ENCODE measurements at places on chromosomes 13 and 19.

DNA sequence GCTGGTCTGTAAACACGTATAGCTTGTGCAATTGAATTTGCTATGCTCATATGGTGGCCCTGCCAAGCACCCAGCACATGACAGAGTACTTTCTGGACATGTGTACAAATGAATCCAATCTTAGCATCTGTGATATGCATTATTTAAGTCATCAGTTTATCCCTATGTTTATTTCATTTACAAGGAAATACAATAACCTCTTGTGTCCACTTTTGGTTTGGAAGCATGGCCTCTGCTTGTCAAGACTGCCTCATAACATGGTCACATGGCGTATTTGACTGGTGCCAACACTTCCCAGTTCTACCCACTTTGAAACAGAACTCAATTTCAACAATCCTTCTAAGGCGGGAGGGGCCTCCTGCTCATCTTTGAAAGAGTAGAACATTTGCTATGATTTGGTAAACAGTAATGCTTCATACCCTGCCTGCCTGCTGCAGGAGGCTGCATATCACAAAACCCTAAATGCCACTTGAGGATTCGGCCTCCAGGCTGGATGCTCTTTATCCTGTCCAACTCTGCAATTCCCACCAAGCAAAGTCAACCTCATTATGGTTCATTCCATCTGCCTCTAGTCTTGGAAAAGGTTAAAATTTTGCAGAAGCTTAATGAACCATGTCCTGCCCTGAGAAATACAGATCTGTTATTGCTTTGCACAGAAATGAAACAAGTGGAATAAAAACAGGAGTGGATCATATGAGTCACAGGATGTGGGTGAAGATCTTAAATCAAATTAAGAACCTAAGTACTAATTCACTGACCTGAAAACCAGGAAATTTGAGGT is 151.3 kb downstream of the CYSLTR2 start:
- DNase-seq: no peak

- DNase-seq: no peak
Observed at GRCh38 chr19:40896418-40896796, 14.4 kb upstream of the CYP2A7 start.

GRCh38 chr19:16608290-16608739 is 19.7 kb downstream of the MED26 start:
- no peak for DNase-seq

GRCh38 chr13:41284512-41285288 is 21.3 kb upstream of the MTRF1 start:
- DNase-seq: no peak

- DNase-seq: no peak
Observed at GRCh38 chr19:5889288-5889971, 14.2 kb downstream of the NDUFA11 start.

DNA sequence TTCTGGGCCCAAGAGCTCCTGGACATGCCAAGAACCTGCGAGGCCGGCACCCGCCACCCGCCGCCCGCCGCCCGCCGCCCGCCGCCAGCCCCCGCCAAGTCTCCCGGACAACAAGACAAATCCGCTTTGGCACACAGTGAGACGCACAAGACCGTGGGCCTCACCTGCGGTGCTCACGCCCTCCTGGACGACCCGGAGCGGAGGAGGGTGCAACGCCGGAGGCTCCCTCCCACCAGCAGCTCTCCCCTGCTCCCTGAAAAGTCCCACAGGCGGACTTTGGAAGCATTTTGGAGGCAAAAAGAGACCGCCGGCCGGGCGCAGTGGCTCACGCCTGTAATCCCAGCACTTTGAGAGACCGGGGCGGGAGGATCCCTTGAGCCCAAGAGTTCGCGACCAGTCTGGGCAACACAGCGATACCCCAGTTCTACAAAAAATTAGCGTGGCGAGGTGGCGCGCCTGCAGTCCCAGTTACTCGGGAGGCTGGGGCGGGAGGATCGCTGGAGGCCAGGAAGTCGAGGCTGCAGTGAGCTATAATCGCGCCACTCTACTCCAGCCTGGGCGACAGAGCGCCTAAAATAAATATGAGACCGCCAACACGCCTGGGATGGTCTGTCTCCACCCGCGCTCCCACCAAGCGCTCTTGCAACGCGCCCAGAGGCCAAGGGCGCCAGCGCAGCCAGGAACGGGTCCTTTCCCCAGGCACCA is 783 bp downstream of the RHPN2 start:
- no peak for DNase-seq

GRCh38 chr19:34041925-34042521 is 130.3 kb upstream of the LSM14A start:
- no peak for DNase-seq

DNA sequence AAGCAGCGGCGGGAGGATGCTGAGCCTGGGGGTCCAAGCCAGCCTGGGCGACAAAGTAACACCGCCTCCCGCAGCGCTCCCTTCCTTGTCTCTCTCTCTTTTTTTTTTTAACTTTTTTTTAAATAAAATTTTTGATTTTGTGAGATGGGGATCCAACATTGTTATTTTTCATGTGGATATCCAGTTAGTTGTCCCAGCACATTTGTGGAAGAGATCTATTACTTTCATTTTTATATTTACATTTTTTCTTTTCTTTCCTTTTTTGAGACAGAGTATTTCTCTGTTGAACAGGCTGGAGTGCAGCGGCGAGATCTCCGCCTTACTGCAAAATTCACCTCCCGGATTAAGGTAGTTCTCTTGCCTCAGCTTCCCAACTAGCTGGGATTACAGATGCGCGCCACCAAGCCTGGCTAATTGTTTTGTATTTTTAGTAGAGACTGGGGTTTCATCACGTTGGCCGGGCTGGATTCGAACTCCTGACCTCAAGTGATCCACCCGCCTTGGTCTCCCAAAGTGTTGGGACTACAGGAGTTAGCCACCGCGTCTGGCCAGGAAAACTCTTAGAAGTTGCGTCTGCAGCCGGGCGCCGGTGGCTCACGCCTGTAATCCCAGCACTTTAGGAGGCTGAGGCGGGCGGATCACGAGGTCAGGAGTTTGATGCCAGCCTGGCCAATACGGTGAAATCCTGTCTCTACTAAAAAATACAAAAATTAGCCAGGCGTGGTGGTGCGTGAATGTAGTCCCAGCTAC is 19.4 kb downstream of the ZNF816 start:
- DNase-seq: no peak

DNA sequence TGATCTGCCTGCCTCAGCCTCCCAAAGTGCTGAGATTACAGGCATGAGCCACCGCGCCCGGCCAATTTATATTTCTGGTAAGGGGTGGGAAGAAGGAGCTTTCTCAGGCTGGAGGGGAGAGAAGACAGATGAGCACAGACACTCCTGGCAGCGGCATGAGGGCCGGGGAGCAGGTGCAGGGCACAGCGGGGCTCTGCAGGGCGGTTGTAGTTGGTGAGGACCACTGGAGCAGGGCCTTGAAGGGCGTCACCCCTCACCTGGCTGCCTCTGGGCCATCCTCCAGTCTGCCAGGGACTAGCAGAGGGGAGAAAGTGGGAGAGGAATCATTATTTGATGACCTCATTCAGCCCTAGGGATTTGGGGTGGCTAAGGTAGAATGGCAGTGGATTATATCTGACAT is 8.6 kb upstream of the CSNK1G2 start:
- no peak for DNase-seq

- DNase-seq: no peak
Observed at GRCh38 chr19:15506074-15506571, 2.2 kb upstream of the CYP4F22 start.

DNA sequence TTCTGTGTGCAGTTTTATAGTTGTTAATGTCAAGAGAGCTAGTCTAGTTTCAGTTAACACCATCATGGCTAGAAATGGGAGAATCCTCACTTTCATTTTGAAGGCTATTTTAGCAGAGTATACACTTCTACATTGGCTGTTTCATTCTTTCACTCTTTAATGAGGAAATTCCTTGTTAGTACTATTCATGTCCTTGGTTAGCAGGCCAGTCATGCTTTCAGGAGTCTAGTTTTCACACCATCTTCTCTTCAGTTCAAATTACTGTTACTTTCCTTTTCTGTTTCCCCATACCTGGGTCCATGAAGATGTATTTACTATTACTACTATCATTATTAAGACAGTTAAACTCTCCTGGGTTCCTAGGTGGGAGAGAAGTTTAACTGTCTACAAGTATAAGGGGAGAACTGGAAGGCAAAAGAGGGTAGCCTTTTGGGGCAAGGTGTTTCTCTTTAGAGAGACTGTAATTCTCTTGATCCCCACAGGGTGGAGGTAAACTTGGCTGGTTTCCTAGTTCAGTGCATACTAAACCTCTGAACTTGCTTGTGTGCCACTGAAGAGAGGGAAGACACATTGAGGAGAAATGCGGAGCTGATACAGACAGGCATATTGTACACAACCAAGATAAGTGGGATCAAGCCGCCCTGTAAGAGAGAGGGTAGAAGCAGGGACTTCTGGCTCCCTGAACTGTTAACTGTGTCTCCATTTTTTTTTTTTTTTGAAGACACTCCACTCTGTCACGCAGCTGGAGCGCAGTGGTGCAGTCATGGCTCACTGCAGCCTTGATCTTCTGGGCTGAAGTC is 41.3 kb upstream of the IGFL4 start:
- DNase-seq: no peak

DNA sequence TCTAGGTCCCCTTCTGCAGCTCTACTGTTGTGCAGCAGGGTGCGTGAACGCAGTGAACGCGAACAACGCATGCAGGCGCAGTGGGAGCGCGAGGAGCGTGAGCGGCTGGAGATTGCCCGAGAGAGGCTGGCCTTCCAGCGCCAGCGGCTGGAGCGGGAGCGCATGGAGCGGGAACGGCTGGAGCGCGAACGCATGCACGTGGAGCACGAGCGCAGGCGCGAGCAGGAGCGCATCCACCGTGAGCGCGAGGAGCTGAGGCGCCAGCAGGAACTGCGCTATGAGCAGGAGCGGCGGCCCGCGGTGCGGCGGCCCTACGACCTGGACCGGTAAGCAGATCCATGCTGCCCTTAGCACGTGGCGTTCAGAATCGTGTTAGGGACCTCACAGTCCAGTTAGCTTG is 18.8 kb downstream of the MICOS13 start:
- DNase-seq: no peak

DNA sequence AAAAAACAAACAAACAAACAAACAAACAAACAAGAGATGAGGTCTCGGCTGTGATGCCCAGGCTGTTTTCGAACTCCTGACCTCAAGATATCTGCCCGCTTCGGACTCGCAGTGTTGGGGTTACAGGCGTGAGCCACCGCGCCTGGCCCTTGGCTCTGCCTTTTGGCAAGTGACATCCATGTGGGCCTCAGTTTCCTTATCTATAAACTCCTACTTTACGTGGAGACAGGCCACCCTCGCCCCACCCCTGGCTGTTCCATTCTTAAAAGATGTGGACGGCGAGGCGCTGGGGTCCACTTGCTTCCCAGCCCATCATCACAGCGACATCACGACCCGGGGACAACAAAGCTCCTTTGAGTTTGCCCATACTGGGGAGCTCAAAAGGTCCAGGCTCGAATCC is 1.7 kb downstream of the TSSK6 start:
- no peak for DNase-seq

DNA sequence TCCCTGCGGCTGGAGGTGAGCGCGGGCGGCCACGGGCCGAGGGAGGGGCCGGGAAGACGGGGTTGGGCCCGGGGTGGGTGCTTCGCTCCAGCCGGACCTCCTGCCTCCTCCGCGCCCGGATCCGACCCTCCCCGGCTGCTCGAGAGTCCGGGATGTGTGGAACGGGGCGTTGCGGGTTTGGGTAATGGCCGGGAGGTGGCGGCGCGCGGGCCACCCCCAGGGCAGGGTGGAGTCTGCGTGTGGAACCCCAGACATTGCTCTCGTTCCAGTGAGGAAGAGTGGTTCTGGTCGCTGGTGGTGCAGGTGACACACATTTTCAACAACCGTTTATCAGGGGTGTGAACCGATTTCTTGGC is 38.8 kb downstream of the ARHGEF7 start:
- no peak for DNase-seq

DNA sequence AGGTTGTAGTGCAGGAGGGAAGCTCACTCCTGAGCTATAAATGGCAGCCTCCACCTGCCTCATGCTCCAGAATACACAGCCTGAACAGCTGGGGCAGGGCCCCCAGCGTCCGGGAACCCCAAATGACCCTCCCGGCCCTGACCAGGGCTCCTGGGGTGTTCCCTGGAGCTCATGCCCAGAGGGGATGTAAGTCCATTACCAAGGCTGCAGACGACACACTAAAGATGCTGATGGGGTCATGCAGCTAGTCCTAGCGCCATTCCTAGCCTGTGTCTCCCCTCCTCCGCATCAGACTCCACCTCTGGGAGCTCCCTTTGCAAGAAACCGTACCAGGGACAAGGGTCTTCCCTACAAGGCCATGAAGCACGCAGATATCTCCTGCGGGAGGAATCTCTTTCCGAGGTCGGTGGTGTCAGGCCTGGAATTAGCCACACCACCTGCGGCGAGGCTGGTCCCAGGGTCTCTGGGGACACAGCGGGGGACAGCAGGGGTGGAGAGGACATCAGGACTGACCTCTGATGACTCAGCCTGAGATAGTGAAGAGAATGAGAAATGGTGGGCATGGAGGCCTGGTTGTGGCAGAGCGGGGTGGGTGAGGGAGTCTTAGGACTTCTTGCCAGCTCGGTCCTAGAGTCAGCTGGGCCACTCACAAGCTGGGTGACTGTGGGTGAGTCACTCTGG is 11.9 kb upstream of the TPM4 start:
- no peak for DNase-seq

DNA sequence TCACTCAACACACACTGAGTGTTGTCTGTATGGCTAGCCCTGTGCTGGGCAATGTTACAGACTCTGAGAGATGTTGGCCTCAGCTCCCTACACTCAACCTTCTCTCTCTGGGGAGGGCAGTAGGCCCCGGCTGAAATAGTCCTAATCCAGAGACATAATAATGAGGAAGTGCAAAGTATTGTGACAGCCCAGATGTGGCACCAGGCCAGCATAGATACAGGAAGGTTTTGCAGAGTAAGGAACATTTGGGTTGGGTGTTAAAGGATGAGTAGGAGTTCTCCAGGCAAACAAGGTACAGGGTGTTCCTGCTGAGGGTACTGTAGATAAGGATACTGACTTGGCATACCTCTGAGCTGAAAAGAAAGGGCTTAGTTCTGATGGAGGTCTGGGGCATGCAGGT is 2.4 kb downstream of the LIN7B start:
- DNase-seq: no peak

GRCh38 chr13:106466691-106467426 is 68.6 kb downstream of the EFNB2 start:
- DNase-seq: no peak

DNA sequence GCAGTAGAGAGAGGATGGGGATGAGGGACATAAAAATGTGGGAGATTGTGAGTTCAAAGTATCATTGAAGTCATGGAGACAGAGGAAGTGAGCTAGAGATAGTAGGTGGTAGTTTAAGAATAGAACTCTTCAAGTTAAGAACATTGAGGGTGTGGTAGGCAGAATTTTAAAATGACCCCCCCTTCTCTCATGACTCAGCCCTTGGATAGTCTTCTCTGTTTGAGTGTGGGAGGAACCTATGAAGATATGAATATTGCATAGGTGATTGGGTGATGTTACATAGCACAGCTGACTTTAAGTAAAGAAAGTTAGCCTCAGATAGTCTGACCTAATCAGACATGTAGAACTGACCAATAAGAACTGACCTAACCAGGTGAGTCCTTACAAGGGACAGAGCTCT is 418.6 kb downstream of the FOXO1 start:
- no peak for DNase-seq

DNA sequence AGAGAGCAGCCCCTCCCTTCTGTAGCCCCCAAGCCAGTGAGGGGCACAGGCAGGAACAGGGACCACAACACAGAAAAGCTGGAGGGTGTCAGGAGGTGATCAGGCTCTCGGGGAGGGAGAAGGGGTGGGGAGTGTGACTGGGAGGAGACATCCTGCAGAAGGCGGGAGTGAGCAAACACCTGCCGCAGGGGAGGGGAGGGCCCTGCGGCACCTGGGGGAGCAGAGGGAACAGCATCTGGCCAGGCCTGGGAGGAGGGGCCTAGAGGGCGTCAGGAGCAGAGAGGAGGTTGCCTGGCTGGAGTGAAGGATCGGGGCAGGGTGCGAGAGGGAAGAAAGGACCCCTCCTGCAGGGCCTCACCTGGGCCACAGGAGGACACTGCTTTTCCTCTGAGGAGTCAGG is 4.2 kb downstream of the KLK3 start:
- no peak for DNase-seq
